ENCODE measurements at places on chromosomes 7 and 10.
A peak's percentile ranks its signal among the peaks of the same experiment; 100 is the strongest.

DNA sequence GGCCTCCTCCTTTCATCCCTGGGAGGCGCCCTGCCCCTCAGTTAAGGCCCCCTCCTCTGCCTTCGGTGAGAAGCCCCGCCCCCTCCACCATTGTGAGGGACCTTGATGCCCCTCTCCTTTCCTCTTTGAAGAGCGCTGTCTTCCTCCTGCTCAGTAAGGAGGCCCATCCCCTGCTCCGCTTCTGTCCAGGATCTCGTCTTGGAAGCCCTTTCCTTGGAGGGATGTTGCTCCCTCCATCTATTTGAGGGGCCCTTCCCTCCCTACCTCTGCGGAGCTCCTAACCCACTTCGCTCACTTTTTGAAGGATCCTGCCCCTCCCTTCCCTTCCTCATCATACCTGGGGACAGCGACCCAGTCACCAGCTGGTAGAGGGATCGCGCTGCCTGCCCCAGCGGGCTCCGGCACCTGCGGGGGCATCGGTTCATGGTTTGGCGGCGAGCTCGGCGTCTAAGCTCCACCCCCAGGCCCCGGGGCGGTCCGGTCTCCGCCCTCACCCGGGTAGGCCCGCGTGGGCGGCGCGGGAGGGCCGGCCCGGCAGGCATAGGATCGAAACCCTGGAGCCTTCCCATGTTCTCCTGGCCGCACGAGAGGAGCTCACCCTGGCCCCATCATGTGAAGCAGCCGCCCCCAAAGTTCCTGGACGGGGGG lies 4.1 kb downstream of the KCNIP2 start:
- DNase-seq, result peak; percentile 66

DNA sequence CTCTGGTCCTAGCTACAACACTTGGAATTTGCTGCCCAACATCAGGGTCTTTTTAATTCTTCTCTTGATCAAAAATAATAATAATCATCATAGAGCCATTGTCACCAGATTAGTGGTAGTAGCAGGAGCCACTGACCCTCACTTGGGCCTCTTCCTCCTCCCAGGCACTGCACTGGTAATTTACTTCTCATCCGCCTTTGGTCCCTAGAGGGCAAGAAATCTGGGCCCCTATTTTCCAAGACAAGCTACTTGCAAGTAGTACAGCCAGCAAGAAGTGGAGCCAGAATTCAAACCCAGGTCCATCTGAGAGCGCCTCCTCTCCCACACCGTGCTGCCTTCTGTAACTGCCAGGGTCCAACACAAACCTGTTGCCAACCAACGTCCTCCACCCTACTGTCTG lies 121.2 kb downstream of the SPDYE5 start:
- DNase-seq, result no peak

- no peak for DNase-seq
These were observed 121.0 kb upstream of the TBX20 start for GRCh38 chr7:35374858-35375257.

DNA sequence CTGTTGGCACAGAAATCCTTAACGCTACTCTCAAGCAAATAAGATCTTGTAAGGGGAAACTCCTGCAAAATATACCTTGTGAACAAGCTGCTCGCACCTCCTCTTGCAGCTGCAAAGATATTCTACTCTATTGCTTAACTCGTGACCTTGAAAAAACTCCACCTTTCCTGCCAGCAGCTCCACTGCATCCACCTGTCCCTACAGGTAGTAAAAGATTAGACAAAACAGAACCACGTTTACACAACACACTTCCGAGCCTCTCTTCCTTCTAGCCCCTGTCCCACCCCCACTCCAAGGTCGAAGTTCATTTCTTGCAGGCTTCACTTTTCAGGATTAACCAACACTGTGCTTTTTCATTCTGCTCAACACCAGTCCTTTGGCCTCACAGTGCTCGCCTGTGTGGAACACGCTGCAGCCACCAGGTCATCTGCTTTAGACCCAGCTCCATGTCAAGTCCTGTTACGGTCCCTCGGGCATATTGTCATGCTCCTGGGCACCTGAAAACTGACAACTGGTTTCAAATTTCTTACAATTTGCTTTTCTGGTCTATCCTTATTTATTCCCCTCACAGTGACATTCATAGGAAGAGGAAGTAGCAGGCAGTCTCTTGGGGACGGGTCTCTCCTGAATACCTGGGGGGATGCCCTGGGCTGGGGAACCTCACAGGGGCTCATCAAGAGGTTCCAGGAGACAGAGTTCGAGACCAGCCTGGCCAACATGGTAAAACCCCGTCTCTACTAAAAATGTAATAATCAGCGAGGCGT lies 165.8 kb upstream of the KLF14 start:
- DNase-seq, result no peak

- DNase-seq, result no peak
These were observed 85.1 kb upstream of the GTF2I start for GRCh38 chr7:74572301-74572979.
